Kidney (tissue), 22 donors: ENCODE measurements at places on chromosomes 4 and X. TPM values are rescaled to one million over a fixed set of nuclear protein-coding genes. Genes with fewer than 3 reads are reported as not detected.

DNA sequence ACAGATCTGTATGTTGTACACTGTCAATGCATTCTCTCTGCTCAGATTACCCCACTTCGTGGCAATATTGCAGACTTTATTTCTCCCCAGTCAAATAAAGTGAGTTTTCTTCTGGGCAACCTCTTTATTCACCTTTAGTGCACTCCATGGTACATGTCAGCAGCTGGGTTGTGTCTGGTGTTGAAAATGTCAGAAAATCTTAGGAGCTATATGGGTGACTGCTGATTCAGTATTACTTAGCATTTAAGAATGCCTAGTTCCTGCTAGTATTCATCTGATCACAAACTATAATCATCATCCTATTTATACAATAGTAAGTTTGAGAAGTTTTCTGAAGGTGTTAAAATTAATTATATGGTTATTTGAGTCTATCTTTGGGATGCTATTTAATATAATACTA lies 112.5 kb downstream of the CFAP299 start:
- H3K4me1 ChIP-seq = no peaks in the 10 kb centered on the region
- no peak overlapping the region for H3K4me3 ChIP-seq
- no peaks in the 10 kb centered on the region for H3K36me3 ChIP-seq
- no peak overlapping the region for H3K27ac ChIP-seq
- no peak for DNase-seq

DNA sequence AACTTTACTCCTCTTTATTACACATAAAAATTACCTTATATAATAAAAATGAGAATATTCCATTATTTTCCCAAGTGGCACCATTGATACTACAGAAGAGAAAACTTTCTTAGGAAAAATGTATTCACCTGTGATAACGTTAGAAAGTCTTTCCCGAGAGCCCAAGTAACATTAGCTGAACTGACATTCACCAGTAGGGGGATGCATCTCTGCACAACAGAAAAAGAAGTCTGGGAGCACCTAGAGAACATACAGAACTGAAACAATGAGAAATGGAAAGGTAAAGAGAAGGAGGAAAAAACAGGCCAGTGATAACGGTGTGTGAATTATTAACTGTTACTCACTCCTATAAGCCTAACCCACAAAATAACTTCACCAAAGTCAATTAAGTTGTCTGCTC lies 423.3 kb downstream of the CENPC start:
- H3K4me1 ChIP-seq = no peaks in the 10 kb centered on the region
- no peak overlapping the region for H3K27ac ChIP-seq
- H3K27me3 ChIP-seq = no peaks in the 10 kb centered on the region
- no peak overlapping the region for H3K4me3 ChIP-seq
- H3K36me3 ChIP-seq = no peaks in the 10 kb centered on the region

DNA sequence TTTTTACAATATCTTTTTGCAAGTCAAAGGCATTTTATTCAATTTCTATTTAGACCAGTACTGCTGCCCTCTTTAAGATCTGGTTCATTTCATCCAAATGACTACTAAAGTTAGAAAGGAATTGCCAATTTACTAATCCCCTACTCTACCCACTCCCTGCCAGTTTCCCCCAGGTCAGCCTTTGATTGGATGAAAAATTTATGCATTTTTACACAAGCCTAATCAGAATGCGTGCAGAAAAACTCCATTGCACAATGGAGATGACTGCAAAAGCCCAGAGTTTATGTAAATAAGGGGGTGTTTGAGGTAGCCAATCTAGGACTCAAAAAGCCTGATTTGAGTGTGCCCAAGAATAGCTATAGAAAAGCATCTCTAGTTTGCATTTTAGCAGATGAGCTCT lies 310.6 kb downstream of the PABPC4L start:
- no peak overlapping the region for H3K27ac ChIP-seq
- H3K36me3 ChIP-seq = no peaks in the 10 kb centered on the region
- DNase-seq = no peak
- H3K4me3 ChIP-seq = no peak overlapping the region
- no peaks in the 10 kb centered on the region for H3K4me1 ChIP-seq

GRCh38 chr4:8030121-8030781 lies 90.6 kb upstream of the AFAP1 start:
- no peaks in the 10 kb centered on the region for H3K36me3 ChIP-seq
- H3K4me1 ChIP-seq = no peaks in the 10 kb centered on the region
- H3K4me3 ChIP-seq = no peak overlapping the region
- H3K27me3 ChIP-seq = no peaks in the 10 kb centered on the region
- H3K27ac ChIP-seq = no peak overlapping the region

DNA sequence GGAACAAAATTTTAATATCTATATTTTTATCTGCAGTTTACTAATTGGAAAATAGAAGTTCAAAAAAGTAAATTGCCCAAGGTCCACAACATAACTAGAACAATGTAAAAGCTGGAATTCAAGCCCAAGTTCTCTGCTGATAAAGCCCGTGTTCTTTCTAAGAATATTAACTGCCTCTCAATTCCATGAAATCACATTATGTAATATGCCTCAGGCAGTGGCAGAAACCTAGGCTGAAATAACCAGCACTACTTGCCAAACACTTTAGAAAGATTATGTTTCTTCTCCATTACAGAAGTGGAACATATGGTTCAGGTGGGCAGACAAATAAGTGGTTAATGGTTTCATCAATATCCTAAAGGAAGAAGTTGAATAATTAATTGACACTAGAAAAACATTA lies 56.7 kb upstream of the ADGRL3 start:
- DNase-seq = no peak
- no peaks in the 10 kb centered on the region for H3K27me3 ChIP-seq
- no peaks in the 10 kb centered on the region for H3K36me3 ChIP-seq
- H3K4me3 ChIP-seq = no peak overlapping the region

Gene MAGEC1
- not detected for total RNA-seq

Gene SRPX
- total RNA-seq = 39.2 TPM

Gene SERTM2
- total RNA-seq = 0.35 TPM

Gene COL25A1
- total RNA-seq = 2.3 TPM
